Activated CD8-positive, alpha-beta memory T cell treated with anti-CD3 and anti-CD28 coated beads for 4 hours (primary cell): ENCODE measurements at places on chromosomes 3 and 15.

- DNase-seq, result no peak
Measured at GRCh38 chr3:53085476-53085875, 39.6 kb upstream of the SFMBT1 start.

DNA sequence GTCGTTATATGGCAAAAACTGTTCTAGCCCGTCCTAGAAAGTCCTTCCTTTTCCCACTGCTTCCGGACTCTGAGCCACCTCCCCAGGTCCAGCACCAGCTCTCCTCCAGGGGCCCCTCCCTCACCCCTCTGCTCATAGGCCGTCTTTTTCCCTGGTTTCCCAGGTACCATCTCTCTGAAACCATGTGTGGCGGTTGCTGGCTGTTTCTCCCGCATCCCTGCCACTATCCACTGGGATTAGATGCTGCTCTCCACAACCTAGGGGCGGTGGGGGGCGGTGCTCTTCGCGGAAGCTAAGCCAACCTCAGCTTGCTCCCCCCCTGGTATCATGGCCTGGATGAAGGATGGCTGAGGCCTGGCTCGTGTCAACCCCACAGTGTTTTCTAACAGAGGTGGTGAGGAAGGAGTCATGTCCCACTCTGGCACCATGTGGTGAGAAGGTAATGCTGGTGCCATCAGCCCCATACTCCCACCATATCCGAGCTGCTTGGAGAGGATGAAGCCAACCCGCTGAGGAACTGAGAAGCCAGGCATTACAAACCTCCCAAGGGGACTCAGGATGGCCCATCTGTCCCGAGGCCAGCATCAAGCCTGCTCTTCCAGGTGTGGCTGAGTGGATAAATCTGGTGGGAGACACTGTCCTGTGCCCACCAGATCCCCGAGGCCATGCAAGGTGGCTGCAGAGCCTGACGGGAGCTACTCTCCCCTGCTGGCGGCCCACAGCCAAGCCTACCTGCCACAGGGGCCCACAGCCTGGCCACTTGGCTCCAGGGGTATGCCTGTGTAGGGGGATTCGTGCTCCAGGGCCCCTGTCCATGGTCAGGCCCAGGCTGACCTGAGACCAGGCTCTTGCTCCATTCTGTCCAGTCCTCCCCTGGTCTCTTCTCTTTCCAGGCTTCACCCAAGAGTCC, 27.9 kb upstream of the SLC41A3 start:
- DNase-seq, result no peak

- DNase-seq, result no peak
Measured at GRCh38 chr3:179565496-179565895, 2.8 kb downstream of the ACTL6A start.

GRCh38 chr3:11482021-11482420, 161.7 kb downstream of the VGLL4 start:
- DNase-seq, result no peak

- no peak for DNase-seq
Measured at GRCh38 chr3:151320131-151320530, 3.5 kb upstream of the GPR87 start.

- DNase-seq, result no peak
Measured at GRCh38 chr3:124707656-124708062, 22.6 kb upstream of the UMPS start.

- DNase-seq, result no peak
Measured at GRCh38 chr15:89197503-89197971, 23.8 kb downstream of the RLBP1 start.

DNA sequence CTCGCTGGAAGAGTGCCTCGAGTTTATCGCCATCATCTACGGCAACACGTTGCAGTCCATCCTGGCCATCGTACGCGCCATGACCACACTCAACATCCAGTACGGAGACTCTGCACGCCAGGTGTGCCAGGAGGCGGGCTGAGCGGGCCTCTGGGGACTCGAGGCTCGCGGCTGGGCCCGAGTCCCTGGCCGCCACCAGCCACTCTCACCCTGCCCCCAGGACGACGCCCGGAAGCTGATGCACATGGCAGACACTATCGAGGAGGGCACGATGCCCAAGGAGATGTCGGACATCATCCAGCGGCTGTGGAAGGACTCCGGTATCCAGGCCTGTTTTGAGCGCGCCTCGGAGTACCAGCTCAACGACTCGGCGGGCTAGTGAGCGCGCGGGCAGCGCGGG, 1.9 kb downstream of the GNAT1 start:
- no peak for DNase-seq

- no peak for DNase-seq
Measured at GRCh38 chr15:88120026-88120425, 136.5 kb downstream of the NTRK3 start.

DNA sequence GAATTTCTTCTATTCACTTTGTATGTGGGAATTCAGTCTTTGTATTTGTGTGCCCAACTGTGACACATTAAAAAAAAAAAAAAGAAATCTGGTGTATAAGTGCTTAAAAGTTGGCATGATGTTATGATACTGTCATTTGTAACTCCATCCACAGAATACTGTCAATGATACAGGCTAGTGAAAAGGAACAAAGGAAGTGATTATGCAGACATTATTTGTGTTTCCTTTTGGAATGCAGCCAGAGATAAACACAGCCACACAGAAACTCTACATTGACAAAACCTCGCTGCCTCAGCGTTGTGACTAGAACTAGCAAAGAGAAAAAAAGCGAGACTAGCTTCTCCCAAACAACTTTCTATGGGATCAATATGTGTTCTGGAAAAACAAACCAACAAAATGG, 519.2 kb upstream of the AGTR1 start:
- DNase-seq, result no peak

DNA sequence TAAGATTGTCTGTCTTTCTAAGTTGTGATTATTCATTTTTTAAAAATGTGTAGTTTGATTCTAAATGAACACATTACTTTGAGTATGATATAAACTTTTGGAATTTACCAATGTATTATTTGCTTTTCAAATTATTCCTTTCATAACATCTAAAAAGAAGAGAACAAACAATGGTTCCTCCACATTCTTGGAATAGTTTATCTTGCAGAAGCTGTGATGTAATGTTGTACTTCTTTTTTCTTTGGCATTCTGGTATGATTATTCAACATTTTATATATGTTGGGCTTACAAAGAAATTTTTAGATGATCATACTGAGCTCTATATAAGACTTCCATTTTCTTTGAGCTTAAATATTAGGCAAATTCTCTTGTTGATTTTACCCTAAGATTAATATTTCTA, 419.2 kb downstream of the DIPK2A start:
- no peak for DNase-seq

DNA sequence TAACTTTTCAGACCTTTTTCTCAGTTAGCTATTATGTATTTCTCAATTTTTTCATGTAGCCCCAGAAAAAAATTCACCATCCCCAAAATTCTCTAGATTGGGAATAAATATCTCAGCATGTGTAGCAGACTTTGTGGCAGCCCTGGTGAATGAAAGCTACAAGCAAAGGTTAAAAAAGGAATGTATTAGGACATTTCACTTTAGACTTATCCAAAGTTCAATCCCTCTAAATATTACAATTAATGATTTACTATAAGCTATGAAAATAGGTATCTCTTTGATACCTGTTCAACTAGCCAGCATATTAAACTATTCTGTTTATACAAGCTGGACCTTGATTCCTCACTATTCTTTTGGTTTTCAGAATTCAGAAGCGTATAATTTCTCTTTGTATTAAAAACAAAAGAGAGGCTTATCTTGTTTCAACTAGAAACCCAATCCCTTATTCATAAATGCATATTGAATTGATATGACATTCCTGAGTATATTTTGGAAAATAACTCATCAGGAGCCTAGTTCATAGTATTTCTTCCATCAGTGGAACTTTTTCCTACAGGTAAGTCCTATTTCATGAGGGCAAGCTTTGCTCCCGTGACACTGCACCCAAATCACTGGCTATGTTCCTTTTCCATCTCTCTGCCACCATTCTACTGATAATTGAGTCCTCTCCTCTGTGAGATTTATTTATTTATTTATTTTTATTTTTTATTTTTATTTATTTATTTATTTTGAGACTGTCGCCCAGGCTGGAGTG, 38.0 kb downstream of the WDR72 start:
- DNase-seq, result no peak

DNA sequence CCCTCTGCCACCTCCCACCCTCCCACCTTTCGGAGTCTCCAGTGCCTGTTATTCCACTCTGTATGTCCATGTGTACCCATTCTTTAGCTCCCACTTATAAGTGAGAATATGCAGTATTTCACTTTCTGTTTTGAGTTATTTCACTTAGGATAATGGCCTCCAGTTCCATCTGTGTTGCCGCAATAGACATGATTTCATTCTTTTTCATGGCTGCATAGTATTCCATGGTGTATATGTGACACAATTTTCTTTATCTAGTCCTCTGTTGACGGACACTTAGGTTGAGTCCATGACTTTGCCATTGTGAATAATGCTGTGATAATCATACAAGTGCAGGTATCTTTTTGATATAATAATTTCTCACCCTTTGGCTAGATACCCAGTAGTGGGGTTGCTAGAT, 91.0 kb upstream of the UBE3A start:
- DNase-seq, result no peak

- no peak for DNase-seq
Measured at GRCh38 chr3:190012314-190012782, 108.3 kb downstream of the P3H2 start.

GRCh38 chr3:120855665-120856437, 52.2 kb upstream of the STXBP5L start:
- no peak for DNase-seq

DNA sequence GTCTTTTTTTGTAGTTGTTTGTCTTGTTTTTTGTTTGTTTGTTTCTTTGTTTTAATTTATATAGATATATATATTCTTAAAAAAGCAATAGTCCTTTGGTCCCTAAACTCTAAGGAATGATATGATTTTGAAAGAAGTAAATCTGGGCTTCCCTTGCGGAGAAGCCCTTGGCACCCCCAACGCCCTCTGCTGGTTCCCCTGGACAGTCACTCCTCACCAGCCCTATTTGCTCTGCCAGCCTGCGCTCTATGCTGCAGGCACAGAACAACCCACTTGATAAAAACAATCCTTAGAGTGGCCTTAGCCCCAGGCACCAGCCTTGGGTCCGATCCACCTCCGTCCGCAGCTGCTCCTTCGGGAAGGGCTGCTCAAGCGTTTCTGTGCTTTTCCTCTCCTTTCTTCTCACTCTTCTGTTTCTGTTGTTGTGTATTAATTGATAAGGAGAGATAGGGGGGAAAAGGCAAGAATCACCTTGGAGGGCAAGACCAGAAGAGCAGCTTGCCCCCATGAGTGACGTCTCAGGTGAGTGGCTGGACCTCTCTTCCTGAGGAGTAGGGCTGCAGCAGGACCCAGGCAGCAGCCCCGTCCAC, 13.7 kb upstream of the PARP6 start:
- peak; percentile 15 for DNase-seq

GRCh38 chr3:120604382-120604781, 8.2 kb downstream of the NDUFB4 start:
- no peak for DNase-seq

- no peak for DNase-seq
Measured at GRCh38 chr15:50881121-50882048, 27.1 kb upstream of the AP4E1 start.

- DNase-seq, result no peak
Measured at GRCh38 chr15:47473832-47474231, 243.5 kb upstream of the SEMA6D start.

GRCh38 chr3:157477441-157477840, 25.8 kb downstream of the VEPH1 start:
- DNase-seq, result no peak

DNA sequence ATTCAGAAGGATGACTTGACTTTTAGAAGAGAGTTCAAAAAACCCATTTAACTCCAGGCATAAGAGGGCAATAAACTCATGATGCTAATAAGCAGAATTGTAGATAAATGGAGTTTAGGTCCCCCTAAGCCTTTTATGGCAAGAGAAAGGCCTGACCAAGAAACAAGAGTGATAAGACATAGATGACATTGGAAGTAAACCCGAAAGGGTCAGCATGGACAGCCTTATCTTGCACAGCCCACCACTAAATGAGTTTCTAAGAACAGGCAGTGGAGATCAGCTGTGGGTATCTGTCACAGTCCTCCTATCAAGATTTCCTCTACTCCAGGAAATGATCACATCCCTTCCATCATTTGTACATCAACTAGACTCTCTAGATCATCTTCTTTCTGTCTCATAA, 457.9 kb upstream of the ADAMTS9 start:
- DNase-seq, result no peak

DNA sequence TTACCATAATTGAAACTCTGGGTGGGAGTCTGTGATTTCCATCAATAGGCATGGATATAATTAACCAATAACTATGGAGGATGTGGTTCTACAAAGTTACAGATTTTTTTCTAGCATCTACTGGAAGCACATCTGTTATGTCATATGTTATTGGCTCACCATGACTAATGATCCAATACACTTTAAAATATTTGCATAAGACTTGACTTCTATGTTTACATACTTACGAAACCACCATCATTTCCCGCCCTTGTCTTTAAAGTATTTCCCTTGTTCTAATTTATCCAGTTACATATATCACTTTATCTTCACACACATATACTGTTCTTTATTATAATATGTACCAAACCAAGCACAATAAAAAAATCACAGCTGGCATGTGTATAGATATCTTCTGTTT, 380.3 kb upstream of the CBLB start:
- no peak for DNase-seq

- DNase-seq, result no peak
Measured at GRCh38 chr3:194136519-194137007, 615 bp downstream of the HES1 start.

GRCh38 chr15:84762840-84763572, 14.6 kb downstream of the ZNF592 start:
- no peak for DNase-seq

- DNase-seq, result no peak
Measured at GRCh38 chr3:111963424-111963823, 15.4 kb upstream of the ABHD10 start.
